NCI-H187 treated with DMSO at 0.1 percent for 48 hours (cell line): ENCODE measurements at places on chromosomes 11 and 22.

- DNase-seq = no peak
These were observed 103.7 kb downstream of the LRRC32 start for GRCh38 chr11:76566811-76567210.

DNA sequence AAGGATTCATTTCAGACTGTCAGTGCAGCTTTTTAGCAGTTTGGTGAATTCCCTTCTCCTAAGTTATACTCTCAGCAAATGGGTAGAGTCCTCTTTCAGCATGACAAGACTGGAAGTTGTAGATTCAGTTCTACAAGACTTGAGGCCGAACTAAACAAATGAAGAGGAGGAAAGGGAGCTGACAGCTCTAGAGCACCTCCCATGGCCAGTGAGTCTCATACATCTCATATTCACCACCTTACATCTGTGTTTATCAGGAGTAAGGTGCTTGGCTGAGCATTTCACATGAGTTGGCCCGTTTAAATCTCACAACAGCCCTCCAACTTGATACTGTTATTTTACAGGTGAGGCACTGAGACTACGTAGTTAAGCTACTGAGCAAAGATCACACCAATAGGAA, 30.4 kb downstream of the SEZ6L start:
- no peak for DNase-seq

GRCh38 chr11:60872124-60872960, 5.0 kb downstream of the ZP1 start:
- no peak for DNase-seq

DNA sequence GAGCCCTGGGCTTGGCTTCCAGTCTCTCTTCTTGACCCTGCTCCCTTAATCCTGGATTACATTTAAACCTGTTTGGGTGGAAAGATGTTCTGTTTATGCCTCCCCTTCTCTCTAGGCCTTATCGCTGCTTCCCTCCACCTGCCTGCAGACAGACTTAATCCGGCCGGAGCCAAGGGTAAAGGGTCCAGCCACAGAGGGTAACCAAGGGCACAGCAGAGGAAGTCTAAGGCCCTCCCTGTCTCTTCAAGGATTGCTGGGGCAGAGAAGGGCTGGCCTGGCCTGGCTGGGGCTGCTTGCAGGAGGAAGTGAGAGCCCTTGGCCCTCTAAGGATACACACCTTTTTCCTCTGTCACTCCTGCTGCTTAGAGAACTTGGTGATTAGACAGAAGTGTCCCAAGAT, 2.1 kb downstream of the GAL3ST3 start:
- DNase-seq = no peak

DNA sequence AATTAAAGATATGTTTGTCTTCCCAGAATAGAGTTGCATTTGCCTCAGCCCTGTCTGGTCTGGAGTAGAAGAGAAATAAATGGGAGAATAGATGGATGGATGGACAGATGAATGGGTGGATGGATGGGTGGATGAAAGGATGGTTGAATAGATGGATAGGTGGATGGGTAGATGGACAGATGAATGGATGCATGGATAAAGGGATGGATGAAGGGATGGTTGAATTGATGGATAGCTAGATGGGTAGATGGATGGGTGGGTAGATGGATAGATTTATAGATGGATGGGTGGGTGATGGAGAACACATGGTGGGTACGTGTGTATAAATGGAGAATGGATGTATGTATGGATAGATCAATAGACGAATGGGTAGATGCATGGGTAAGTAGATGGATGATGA, 8.5 kb downstream of the CRYBB1 start:
- no peak for DNase-seq

- no peak for DNase-seq
These were observed 35.6 kb downstream of the SERPINH1 start for GRCh38 chr11:75597636-75598035.

- no peak for DNase-seq
These were observed 16.5 kb downstream of the BLID start for GRCh38 chr11:122099374-122100036.

DNA sequence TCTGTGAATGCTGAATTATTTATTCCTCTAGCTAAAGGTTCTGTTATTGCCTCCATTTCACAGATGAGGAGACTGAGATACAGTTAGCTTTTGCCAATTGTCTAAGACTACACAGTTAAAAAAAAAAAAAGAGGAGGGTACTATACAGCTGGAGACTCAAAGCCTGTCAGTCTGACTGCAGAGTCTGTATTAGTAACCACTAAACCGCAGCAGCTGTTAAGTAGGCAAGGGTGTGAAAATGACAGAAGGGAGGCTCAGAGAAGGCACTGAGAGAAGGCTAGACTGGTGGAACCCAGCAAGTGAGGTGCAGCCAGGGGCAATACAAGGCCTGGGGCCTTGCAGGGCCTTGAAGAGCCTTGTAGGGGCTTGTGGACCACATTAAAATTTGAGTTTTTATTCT, 181.2 kb downstream of the CSNK2A3 start:
- no peak for DNase-seq

GRCh38 chr11:44416776-44417175, 106.8 kb upstream of the ALX4 start:
- no peak for DNase-seq

GRCh38 chr11:2808850-2809846, 76.4 kb downstream of the CDKN1C start:
- DNase-seq = no peak

GRCh38 chr11:100578831-100579311, 108.2 kb upstream of the ARHGAP42 start:
- DNase-seq = no peak

- no peak for DNase-seq
These were observed 15.0 kb downstream of the SMIM38 start for GRCh38 chr11:69170704-69171103.

- DNase-seq = no peak
These were observed 87.1 kb downstream of the FAM76B start for GRCh38 chr11:95702526-95702925.
